ENCODE measurements at places on chromosomes 5 and 9.

GRCh38 chr9:135147474-135147805 is 60.0 kb downstream of the OLFM1 start:
- DNase-seq = no peak

- no peak for DNase-seq
These were observed 124.6 kb upstream of the TBCA start for GRCh38 chr5:77900691-77901090.

DNA sequence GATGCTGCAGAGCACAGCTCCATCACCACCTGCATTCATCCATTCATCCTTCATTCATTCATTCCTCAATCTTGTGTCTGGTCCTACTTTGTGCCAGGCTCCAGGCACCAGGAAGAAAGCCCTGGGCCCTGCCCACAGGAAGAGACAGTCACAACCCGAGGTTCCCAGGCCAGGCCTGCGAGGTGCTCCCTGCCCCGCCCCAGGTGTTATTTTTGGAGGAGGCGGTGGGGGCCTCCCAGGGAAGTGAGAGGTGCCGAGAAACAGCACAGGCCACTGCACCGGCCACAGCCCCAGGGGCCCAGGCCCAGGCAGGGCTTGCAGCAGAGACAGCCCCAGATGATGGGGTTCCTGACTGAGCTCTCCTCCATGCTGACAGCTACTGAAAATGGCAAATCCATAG is 33.4 kb downstream of the VAV2 start:
- no peak for DNase-seq

DNA sequence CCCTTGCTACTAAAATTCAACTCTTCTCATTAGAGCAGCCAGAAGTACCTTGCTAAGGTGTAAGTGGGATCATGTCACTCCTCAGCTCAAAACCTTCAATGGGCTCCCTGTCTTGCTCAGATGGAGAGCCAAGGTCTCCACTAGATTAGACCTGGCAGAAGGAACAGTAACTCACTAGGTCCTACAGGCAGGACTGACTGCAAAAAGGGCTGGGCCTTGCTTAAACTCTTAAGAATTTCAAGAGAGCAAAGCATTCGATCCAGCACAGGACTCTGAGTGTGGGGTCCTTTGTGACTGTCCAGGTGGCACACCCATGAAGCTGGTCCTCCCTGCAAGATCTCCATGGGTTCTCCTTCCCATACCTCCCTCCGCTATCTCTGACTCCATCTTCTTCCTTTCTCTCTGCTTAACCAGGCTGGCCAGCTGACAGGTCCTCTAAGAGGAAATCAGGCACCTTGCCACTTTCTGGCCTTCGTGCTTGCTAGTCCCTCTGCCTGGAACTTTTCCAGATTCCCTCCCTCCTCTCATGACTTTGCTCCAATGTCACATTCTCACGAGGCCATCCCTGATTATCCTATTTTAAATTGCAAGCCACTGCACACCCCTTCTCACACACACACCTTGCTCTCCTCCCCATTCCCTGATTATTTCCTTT is 70.2 kb downstream of the BASP1 start:
- DNase-seq = no peak

DNA sequence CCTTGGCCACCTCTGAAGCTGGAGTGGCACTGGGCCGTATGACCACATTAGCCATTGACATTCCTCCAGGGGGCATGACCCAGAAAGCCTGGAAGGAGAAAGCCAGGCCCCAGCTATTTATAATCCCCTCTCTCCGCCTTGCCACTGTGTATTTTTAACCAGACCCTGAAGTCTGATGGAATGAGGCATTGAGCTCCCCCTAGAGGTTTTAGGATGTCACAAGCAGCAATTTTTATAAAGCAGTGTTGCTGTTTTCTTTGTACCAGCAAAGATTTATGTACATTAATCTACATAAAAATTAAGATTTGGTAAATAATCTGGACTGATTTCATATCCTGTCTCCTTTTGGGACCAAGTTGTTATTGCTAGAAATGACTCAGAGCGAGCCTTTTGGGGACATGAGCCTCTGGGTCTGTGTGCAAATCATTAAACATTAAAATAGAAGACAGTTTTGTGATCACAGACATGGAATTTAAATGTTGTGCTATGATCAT is 127.1 kb downstream of the TRIO start:
- DNase-seq = no peak

- DNase-seq = no peak
These were observed at the start of gene SNCAIP for GRCh38 chr5:122311961-122312590. Gene SNCAIP, plus strand, starts transcription at chr5:122312237. Its CDS starts 78,898 bp downstream, at chr5:122391135.

DNA sequence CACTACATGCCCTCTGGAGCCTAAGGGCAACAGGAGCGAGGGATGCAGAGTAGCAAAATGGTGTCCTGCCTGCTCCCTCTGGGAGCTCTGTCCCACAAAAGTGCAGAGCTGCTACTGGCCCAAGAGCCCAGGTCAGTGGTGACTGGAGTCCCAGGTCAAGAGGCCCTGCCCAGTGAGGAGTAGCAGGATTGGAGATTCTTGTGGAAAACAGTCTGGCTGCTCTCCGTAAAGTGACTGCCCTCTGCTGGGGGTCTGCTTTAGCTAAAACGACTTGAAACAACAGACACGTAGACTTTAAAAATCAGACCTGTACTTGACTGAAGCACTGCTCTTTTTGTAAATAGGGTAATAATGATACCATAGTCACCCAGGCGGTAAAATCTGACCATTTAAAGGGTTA is 917.0 kb downstream of the MAT2B start:
- no peak for DNase-seq

- no peak for DNase-seq
These were observed 171.5 kb upstream of the NREP start for GRCh38 chr5:111928511-111928910.

DNA sequence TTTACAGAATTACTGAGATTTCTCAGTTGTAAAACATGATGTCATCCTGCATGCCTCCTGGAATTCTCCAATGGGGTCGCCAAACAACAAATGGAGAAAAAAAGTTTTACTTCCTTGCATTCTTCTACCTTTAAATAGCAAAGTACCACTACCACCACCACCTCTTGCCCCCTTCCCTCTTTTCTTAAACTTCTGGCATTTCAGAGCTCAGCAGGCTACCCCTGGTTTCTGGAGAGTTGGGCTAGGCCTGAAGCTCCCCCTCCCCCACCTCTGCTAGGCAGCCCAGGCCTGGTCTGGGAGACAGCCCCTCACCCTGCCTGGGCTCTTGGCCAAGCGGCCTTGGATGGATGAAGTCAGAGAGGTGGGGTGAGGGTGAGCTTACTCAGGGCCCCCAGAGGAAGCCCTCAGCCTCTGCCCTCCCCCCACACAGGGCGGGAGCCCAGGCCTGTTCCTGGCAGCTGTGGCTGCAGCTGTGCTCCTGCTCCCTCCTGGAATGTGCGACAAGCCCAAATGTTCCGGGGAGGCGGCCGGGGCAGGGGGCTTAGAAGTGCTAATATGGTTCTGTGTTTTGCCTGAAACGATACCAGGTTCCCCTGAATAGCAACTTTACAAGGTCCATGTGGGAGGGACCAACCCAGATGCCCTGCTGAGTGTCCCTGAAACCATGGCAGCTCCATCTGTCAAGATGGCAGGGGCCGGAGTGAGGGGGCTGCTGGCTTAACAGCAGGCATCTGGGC is 6.0 kb upstream of the CCIN start:
- no peak for DNase-seq

- no peak for DNase-seq
These were observed 91.8 kb downstream of the PDE6A start for GRCh38 chr5:149852641-149853330.

DNA sequence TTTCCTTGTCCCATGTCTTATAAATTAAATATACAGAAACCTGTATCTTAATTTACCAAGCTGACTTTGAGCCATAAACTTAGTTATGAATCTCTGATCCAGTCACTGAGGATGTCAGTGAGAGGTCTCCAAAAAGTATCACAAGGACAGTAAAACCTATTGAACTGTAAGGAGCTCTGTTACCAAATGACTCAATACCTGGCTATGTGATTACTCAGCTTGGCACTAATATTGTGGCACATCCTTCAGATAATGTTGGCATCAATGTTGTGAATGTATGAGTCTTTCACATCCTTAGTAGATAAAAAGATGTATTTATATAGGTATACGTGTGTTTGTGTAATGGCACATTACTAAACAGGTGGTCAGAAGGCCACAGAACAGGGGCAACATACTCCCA is 18.0 kb upstream of the CAPSL start:
- DNase-seq = no peak

- DNase-seq = no peak
These were observed 92.1 kb downstream of the PBX3 start for GRCh38 chr9:125839317-125839716.

DNA sequence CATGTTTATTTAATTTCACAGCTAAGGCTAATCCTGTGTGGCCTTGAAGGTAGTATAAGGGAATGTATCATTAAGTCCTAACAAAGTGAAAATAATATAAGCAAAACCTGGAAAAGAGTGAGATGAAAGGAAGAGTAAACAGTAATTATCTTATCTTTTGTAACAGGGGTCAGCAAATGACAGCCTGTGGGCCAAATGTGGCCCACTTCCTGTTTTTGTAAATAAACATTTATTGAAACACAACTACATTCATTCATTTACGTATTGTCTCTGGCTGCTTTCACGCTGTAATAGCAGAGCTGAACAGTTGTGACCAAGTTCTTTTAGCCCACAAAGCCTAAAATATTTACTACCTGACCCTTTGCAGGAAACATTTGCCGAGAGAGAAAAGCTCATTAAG is 78.4 kb upstream of the HTR4 start:
- no peak for DNase-seq

GRCh38 chr5:5005353-5005752 is 134.8 kb upstream of the ADAMTS16 start:
- no peak for DNase-seq

DNA sequence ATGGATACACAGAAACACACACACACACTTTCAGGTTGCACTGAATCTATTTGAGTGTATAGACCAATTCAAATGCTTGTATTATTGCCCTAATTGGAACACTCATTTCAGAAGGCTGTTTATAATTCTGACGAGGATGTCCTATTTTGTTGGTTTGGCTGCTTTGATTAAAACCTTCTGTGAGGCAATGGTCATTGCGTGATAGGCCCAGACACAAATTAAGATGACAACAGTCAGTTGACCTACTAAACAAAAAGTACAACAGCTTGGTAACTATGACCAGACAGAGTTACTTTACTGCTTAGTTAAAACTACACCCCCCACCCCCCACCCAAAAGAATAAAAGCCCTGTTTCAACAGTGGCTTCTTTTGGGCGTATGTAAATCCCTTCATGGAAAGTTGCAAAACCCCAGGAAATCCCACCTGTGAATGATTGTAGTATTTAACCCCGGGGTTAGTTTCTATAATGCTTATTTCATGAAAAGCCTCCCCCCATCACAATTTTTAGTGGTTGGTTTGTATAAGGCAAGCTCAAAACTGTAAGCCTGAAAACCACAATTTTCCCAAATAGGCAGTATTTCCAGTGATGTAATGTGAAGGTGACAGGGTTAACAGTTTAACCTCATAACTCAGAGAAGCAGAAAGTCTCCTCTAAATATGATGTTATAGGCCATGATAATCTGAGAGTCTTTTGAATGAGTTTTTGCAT is 340.8 kb downstream of the FGF10 start:
- no peak for DNase-seq

DNA sequence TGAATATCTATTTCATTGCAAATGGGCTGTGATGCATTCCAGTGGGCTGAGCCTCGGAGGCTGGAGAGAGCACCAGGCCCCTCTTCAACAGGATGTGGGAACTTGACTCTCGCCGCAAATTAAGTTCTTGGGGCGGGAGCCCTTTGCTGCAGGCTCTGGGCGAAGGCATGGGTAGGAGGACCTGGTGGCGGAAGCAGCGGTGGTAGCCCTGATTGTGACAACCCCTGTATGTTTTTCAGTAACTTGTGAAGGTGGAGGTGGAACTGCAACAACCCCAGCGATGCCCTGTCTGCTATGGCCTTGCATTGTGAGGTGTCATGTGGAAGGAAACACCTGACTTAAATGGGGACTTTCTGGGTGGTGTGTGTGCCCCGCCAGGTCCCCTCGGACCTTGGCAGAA is 9.4 kb downstream of the FYB1 start:
- peak; percentile 64 for DNase-seq

DNA sequence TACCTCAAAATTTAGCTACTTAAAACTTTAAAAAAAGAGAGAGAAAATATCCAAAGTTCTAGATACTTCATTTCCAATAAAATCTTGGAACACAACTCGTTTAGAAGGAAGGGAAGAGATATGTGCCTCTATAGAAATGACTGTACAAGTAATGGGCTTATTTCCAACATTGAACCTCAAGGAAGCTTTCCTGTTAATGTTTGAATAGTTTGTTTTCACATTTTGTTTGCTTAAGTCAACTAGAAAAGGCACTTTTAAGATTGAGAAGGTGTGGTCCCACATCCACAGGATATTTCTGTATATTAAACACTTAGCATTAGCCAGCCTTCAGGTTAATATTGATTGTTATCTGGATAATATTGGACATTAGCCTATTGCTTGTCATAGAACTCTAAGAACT is 384.7 kb downstream of the PTPRD start:
- DNase-seq = no peak

- DNase-seq = no peak
These were observed 8.6 kb downstream of the UCK1 start for GRCh38 chr9:131522257-131523085.

GRCh38 chr5:7375457-7375856 is 20.5 kb upstream of the ADCY2 start:
- DNase-seq = no peak

- no peak for DNase-seq
These were observed 24.3 kb downstream of the RAD23B start for GRCh38 chr9:107307331-107307730.

DNA sequence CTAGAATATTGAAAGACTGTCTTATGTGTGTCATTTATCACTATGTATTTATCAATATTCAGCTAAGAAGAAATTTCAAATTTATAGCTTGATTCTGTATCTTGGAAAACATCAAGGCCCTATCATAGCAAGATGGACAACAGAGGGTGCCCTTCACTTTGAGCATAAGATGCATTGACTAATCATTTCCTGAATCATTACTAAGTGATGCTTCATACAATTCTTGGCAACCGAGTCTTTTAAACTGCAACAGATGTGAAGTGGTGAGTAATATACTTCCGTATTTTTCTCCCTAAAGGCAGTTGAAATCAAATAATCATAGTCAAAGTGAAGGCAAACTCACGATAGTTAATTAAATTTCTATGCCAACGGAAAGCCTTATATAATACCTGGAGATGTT is 318.6 kb upstream of the RGMB start:
- DNase-seq = no peak

GRCh38 chr5:32193591-32193990 is 19.5 kb upstream of the GOLPH3 start:
- no peak for DNase-seq

- peak; percentile 14 for DNase-seq
These were observed 6.3 kb upstream of the TRMT10B start for GRCh38 chr9:37747271-37747753.
